ENCODE measurements at places on chromosomes 1 and 21.

DNA sequence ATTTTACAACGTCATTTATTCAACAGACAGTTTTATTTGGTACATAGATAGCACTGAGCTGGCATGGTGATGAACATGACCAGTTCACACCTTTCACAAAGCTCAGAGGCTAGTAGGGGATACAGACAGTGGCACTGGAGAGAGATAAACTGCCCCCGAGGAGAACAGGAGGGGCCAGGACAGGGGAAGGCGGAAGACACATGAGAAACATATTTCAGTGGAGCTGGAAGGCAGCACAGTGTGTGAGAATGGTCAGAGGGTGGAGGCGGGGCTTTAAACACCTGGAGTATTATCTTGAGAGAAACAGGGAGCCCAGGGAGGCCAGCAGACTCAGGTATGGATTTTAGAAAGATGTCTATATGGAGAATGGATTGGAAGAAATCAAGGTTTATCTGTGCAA is 49.5 kb downstream of the CHML start:
- no peak overlapping the region for H3K27ac ChIP-seq
- H3K27me3 ChIP-seq, result no peaks in the 10 kb centered on the region
- no peak for DNase-seq

- no peaks in the 10 kb centered on the region for H3K27me3 ChIP-seq
- H3K27ac ChIP-seq, result no peak overlapping the region
- no peaks in the 10 kb centered on the region for H3K36me3 ChIP-seq
- H3K4me1 ChIP-seq, result peaks cover 10% of the 10 kb centered on the region
Observed at GRCh38 chr1:1612104-1612400, 3.2 kb upstream of the MIB2 start.

GRCh38 chr1:180489976-180490375 is 12.4 kb downstream of the ACBD6 start:
- no peak for DNase-seq
- H3K27me3 ChIP-seq, result no peaks in the 10 kb centered on the region
- H3K27ac ChIP-seq, result no peak overlapping the region
- peaks cover 21% of the 10 kb centered on the region for H3K36me3 ChIP-seq
- H3K4me3 ChIP-seq, result no peak overlapping the region

- H3K27ac ChIP-seq, result no peak overlapping the region
- H3K4me3 ChIP-seq, result no peak overlapping the region
- H3K27me3 ChIP-seq, result no peaks in the 10 kb centered on the region
- H3K36me3 ChIP-seq, result peaks cover 4% of the 10 kb centered on the region
Observed at GRCh38 chr1:93221913-93222312, 41.4 kb downstream of the CCDC18 start.

DNA sequence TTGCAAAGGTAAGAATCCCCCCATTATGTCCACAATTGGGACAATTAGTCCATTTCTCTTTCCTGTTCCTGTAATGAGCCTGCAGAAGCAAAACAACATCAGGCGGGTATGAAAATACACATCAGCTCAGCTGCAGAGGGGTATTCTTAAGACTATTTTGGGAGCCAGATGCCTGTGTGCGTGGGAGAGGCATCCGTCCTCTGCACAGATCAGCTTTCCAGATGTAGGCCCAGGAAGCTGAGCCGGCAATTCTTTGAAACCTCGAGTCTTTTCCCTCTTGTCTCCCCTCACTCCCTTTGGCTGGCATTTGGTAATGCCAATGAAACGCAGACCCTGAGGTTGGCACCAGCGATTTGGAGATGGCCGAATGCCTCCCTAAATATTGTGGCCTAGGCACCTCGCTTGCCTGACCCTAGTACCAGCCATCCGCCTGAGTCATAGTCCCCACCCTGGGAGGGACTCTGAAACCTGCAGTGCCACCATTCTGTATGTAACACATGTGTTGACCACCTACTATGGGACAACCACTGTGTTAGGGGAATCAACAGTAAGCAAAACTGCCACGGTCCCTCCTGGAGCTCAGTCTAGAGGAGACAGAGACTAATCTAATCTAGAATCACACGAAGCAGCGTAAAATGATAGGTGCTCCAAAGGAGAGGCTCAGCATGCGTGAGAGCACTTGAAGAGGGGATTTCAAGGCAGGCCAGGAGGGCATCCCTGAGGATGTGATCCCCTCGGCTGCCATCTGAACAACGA is 603.0 kb downstream of the MATN1 start:
- no peaks in the 10 kb centered on the region for H3K36me3 ChIP-seq
- H3K4me1 ChIP-seq, result no peaks in the 10 kb centered on the region
- no peak overlapping the region for H3K27ac ChIP-seq

DNA sequence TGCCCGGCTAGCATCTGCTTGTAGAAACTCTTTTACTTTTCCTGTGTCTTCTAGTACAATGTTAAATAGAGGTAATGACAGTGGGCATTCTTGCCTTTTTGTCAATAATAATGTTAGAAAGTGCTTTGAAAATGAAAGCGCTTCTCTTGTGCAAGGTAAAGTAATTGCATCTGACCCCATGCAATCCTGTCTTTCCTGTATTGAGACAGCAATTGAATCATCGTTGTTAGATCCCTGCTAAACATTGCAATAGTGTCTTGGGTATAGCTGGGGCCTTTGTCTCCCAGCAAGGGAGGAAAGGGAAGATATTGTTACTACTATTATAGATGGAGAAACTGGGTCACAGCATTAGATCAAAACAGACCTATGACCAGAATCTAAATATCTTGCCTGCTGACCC is 80.9 kb downstream of the TLR5 start:
- no peak for DNase-seq
- no peak overlapping the region for H3K27ac ChIP-seq
- no peaks in the 10 kb centered on the region for H3K4me1 ChIP-seq
- H3K27me3 ChIP-seq, result no peaks in the 10 kb centered on the region
- no peak overlapping the region for H3K4me3 ChIP-seq

DNA sequence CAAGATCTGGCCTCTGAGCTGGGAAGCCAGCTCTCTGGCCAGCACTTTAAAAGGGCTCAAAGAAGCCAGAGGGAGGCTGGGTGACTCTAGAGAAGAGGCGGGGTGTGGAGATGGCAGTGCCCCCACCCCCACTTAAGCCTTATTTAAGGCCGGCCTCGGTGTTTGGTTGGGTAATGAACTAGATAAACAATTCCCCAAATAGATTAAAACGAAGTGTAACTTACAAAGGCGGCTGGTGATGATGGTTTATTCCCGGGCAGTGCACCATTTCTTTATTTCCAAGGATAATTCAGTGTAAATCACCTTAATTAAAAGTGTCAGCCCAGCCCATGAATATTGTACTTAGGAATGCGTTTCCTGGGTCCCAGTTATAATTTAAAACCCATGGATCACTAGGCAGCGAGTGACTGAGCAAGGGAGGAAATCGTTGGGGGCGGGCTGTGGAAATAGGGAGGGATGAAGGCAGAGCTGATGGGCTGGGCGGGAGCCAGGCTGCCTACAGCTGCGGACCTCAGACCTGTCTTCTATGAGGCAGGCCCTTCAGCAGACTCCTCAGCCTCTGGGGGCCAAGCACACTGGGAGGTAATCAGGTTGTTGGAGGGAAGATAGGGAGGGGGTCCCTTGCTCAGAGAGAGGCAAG is 54.9 kb downstream of the TMEM53 start:
- no peaks in the 10 kb centered on the region for H3K27me3 ChIP-seq
- DNase-seq, result no peak
- no peak overlapping the region for H3K27ac ChIP-seq
- no peaks in the 10 kb centered on the region for H3K4me1 ChIP-seq
- no peak overlapping the region for H3K4me3 ChIP-seq
- no peaks in the 10 kb centered on the region for H3K36me3 ChIP-seq

GRCh38 chr21:28615276-28615675 is 377.4 kb downstream of the LTN1 start:
- H3K27me3 ChIP-seq, result no peaks in the 10 kb centered on the region
- H3K27ac ChIP-seq, result no peak overlapping the region
- H3K4me1 ChIP-seq, result no peaks in the 10 kb centered on the region
- no peak for DNase-seq
- H3K4me3 ChIP-seq, result no peak overlapping the region

DNA sequence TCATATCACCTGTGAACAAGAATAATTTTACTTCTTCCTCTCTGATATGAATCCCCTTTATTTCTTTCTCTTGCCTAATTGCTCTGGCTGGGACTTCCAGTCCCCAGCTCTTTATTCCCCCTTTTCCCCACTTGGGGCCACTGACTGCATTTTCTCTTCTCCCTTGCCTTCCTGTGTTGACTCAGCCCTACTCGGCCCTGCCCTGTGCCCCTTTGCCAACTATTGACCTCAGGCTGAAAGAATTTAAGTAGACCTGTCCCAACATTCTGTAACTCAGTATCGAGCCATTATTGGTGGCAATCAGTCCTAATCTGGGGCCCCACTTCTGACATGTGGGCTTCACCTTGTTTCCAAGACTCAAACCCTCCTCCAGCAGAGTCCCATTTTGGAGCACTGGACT is 60.6 kb upstream of the STUM start:
- H3K36me3 ChIP-seq, result no peaks in the 10 kb centered on the region
- no peaks in the 10 kb centered on the region for H3K4me1 ChIP-seq
- H3K4me3 ChIP-seq, result no peak overlapping the region
- no peak overlapping the region for H3K27ac ChIP-seq
- DNase-seq, result no peak
- no peaks in the 10 kb centered on the region for H3K27me3 ChIP-seq

GRCh38 chr1:243390162-243390791 is 134.4 kb downstream of the SDCCAG8 start:
- H3K27me3 ChIP-seq, result no peaks in the 10 kb centered on the region
- no peak overlapping the region for H3K4me3 ChIP-seq
- peaks cover 7% of the 10 kb centered on the region for H3K36me3 ChIP-seq
- H3K4me1 ChIP-seq, result no peaks in the 10 kb centered on the region

- H3K36me3 ChIP-seq, result no peaks in the 10 kb centered on the region
- H3K4me3 ChIP-seq, result no peak overlapping the region
- H3K4me1 ChIP-seq, result peaks cover 64% of the 10 kb centered on the region
- peak; percentile 69 for DNase-seq
Observed at GRCh38 chr1:207922554-207922953, 11.6 kb upstream of the CD34 start.

DNA sequence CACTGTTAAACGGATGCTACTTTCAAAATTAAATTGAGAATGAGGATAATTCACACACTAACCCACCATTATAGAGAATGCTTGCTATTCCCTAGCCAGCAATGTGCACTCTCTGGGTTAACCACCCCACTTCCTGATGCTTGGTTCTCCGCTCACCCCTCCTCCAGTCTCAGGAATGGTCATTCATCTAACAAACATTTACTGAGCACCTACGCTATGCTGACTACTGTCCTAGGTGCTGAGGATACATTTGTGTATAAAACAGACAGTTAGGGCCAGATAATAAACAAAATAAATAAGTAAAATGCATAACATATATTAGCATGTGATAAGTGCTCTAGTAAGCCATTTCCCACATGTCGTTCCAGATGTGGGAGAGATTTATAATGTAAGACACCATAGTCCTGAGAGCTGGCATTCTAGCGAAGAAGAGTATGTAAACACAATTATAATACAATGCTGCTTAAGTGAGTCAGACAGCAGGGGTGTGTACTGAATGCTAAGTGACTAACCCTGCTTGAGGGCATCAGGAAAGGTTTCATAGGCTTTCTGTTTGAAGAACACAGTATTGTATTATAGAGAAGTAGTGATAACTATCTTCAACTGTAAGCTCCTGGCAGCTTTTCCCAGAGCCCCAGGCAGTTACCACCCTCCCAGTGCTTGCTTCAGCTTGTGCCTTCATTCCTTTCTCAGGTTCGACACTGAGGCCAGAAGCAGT is 126.7 kb upstream of the CACHD1 start:
- no peaks in the 10 kb centered on the region for H3K36me3 ChIP-seq
- H3K27ac ChIP-seq, result no peak overlapping the region
- H3K4me1 ChIP-seq, result no peaks in the 10 kb centered on the region
- no peaks in the 10 kb centered on the region for H3K27me3 ChIP-seq

DNA sequence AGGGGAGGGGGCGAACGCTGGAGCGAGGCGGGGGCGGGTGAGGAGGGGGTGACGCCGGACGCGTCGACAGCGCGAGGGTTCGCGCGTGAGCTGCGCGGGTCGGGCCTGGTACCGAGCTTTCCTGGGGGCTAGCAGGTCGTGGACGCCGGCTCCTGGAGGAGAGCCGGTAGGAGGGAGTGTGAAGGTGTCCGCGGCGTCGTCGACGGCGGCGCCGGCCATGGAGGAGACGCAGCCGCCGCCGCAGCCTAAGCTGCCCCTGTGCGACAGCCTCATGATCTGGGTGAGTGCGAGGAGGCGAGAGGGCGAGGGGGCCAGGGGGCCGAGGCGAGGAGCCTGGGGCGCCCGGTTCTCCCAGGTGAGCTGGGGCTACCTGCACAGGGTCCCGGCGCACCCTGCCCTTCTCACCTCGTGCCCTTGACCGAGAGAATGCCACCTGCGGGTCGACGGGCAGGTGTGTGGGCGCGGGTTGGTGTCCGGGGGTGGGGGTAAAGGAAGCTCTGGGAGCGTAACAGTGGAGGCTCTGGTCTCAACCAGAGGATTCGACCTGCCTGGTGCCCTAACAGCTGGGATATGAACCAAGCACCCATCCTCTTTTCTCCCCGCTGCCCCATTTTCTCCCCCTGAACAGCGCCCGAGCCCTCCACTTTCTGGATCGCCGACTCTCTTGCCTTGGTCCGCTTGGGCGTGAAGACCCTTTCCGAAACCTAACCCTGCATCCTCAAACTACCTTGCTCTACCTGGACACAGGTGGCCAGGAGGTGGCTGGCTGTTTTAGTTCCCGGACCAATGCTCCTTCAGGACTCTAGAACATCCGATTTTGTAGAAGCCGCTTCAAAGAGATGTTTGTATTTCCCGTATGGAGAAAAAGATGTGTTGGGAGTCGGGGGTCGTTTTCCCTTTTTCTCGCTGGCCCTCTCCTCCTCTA is at the start of gene HOOK1:
Gene HOOK1, plus strand, starts transcription at position 49 of the 925 bp plus-strand sequence. Its CDS starts 169 bp downstream, at position 218.
- peak within 1 kb of the TSS; percentile 62 for H3K4me3 ChIP-seq
- H3K4me1 ChIP-seq, result peaks cover 5% of the 10 kb centered on the region
- DNase-seq, result peak; percentile 13

DNA sequence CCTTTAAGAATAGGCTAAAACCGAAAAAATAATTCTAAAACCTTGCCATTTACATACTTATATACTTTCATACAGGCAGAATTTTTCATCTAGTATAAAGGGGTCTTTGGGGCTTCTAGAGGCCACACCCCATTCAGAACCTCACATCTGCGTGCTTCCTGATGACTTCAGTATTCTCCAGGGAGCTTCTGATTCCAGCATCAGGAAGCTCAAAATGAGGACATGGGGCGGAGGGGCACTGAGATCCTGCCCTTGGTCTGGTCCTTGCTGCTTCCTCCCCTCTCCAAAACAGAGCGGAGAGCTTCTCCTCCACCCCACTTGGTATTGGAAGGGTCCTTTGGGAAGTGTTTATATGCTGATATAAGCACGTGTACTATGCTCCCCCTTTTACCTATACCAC is 13.8 kb downstream of the PAX7 start:
- H3K27me3 ChIP-seq, result peaks cover 23% of the 10 kb centered on the region
- H3K4me1 ChIP-seq, result no peaks in the 10 kb centered on the region
- H3K27ac ChIP-seq, result no peak overlapping the region
- H3K36me3 ChIP-seq, result no peaks in the 10 kb centered on the region
- H3K4me3 ChIP-seq, result no peak overlapping the region

GRCh38 chr1:203408486-203409481 is 57.9 kb upstream of the FMOD start:
- H3K27me3 ChIP-seq, result no peaks in the 10 kb centered on the region
- peaks cover 22% of the 10 kb centered on the region for H3K4me1 ChIP-seq
- no peak overlapping the region for H3K27ac ChIP-seq
- no peak for DNase-seq

- no peak overlapping the region for H3K4me3 ChIP-seq
- H3K36me3 ChIP-seq, result no peaks in the 10 kb centered on the region
- no peak overlapping the region for H3K27ac ChIP-seq
- no peaks in the 10 kb centered on the region for H3K4me1 ChIP-seq
- no peaks in the 10 kb centered on the region for H3K27me3 ChIP-seq
Observed at GRCh38 chr1:227935826-227936225, 11.9 kb downstream of the WNT9A start.
